ENCODE measurements at places on chromosomes 3 and 15.

- no peak for DNase-seq
Measured at GRCh38 chr3:127975153-127976029, 60.4 kb downstream of the KBTBD12 start.

GRCh38 chr15:55526559-55527036 is 18.6 kb upstream of the DNAAF4 start:
- DNase-seq, result no peak

DNA sequence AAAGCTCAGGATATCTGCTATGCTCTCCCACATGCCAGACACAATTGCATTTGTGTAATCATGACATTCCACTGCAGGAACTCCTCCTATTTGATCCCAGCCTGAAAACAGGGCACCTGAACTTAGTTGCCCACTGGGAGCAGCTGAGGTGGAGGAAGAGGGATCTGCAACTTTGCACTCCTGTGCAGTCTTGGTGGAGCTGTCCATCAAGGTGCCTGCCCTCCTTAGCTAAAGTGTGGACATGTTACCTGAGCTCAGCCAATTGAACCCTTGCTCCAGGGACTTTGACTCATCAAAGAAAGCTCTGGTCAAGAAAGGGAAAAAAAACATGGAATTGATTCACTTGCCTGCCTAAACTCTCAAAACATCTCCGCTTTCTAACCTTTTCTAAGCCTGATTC is 33.3 kb upstream of the TUBGCP5 start:
- DNase-seq, result no peak

- no peak for DNase-seq
Measured at GRCh38 chr15:70715840-70716485, 47.4 kb downstream of the UACA start.

- DNase-seq, result no peak
Measured at GRCh38 chr3:62103531-62103930, 269.8 kb downstream of the FEZF2 start.

DNA sequence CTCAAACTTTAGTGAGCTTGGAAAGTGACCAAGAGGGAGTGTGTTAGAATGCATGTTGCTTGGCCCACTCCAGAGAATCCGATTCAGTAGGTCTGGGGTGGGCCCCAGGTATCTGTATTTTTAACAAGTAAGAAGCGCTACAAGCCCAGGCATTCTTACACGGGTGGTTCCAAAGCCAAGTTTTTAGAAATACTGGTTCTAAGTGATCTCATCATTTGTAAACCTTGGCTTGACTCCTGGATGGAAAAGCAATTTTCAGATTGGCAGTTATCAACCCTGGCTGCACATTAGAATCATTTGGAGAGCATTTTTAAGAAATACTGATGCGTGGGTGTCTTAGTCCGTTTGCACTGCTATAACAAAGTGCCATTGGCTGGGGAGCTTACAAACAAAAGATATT is 27.3 kb upstream of the ST8SIA2 start:
- no peak for DNase-seq

- DNase-seq, result no peak
Measured at GRCh38 chr3:144364737-144365136, 393.1 kb downstream of the DIPK2A start.
